ENCODE measurements at places on chromosomes 16 and 17.

DNA sequence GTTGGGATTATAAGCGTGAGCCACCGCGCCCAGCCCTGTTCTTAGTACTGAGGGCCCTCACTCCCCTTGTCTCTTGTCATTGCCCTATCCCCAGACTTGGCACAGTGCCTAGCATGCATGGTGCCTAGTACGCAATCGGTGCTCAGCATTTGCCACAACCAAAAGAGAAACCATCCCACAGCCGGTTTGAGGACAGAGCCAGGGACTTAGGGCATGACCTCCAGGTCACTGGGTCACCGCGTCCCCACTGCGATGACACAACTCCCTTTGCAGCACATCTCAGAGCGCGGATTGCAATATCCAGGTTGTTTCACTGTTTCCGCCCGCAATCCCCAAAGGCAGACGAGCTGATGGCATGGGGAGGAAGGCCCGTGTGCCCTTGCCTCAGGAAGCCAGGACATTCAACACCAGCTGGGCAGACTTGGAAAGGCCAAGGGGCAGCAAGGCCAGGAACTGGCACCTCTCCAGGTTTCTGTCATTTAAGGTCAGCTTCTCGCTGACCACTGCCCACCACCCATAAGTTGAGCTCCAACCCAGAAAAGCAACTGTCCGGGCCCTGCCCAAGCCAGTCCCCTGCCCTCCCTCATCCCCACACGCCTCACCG lies 274.5 kb downstream of the MRTFB start:
- DNase-seq: no peak

- no peak for DNase-seq
These were observed 4.7 kb upstream of the CCL18 start for GRCh38 chr17:36059406-36059805.

- DNase-seq: no peak
These were observed 90.4 kb upstream of the PLEKHM1 start for GRCh38 chr17:45580924-45581323.

GRCh38 chr16:11597235-11598095 lies 10.7 kb upstream of the LITAF start:
- DNase-seq: no peak

DNA sequence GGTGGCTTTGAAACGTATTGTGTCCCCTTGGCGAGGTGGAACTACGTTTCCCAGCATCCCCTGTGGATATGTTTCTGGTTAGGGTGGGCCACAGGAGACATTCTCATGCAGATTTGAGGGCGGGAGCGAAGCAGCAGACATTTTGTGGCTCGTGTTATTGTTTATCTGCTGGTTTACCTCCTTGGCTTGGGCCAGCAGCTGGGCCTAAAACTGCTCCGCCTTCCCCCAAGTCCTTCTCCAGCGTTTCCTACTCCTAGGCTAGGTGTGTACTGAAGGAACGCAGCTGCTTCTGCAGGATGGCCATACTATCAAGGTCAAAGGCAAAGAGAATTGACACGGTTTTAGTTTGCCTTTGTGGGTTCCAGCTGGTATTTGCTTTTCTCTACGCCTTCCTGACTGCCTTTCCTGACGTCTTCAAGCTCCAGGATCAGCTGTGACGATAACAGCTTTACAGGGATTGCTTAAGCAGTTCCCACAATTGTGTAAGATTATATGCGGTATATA lies 17.2 kb upstream of the WSB1 start:
- peak; percentile 91 for DNase-seq
